ENCODE measurements at places on chromosomes 13 and 19.

- peak; percentile 52 for DNase-seq
Observed at GRCh38 chr19:47370045-47370611, 21.0 kb downstream of the DHX34 start.

DNA sequence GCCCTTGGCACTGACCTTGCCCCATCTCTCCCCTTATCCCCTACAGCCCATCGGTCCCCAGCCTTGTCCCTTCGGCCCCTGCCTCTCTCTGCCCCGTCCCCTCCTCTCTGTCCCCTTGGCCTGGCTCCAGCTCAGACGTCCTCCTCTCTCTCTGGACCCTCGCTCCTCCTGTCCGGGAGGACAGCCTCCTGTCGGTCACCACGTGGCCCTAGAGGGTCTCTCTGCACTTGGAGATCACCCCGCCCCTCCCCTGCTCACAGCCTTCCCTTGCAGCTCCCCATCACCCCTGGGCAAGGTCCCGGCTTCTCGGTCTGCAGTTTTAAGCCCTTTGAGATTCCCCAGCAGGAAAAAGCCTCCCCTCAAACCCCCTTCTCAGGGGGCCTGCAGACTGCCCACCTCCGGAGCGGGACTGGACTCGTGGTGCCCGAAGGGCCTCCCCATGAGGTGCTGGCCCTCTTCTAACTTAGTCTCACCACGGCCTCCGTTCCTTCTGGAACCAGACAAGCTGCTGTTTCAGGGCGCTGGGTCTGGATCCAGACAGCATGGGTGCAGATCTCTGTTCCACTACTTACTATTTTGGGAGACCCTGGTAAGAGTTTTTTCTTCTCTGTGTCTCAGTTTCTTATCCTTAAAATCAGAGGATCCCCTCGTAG, 3.3 kb upstream of the KLK15 start:
- DNase-seq, result no peak

GRCh38 chr19:51185069-51185867, 39.6 kb upstream of the CD33 start:
- DNase-seq, result no peak

DNA sequence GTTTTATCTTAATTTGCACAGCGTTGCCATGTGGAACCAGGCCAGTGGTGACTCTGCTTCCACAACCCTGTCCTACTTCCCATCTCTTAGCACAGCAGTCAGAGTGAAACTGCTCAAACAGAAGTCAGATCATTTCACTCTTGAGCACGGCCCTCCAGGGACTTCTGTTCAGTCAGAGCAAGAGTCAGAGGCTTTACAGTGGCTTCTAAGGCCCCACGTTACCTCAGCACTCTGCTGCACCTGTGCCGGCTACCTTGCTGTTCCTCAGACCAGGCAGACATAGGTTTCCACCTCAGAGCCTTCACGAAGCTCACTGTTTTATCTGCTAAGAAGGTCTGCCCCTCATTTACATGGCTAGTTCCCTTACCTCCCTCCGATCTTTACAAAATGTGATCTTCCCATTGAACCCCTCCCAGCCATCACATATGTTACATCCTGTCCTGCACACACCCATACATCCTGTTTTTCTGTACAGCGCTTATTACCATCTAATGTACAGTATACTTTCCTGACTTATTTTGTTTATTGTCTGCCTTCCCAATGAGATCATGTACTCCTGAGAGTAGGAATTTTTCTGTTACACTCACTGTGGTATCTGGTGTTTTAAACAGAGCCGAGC, 41.6 kb downstream of the TM9SF2 start:
- DNase-seq, result no peak

- DNase-seq, result no peak
Observed at GRCh38 chr19:5045956-5046338, 77.0 kb downstream of the KDM4B start.

GRCh38 chr19:4986471-4986891, 17.6 kb downstream of the KDM4B start:
- DNase-seq, result no peak

- DNase-seq, result no peak
Observed at GRCh38 chr13:53014495-53015443, 13.8 kb upstream of the OLFM4 start.

- DNase-seq, result no peak
Observed at GRCh38 chr13:66563076-66563475, 667.1 kb downstream of the PCDH9 start.

- DNase-seq, result no peak
Observed at GRCh38 chr19:55345101-55345817, 5.6 kb downstream of the KMT5C start.

DNA sequence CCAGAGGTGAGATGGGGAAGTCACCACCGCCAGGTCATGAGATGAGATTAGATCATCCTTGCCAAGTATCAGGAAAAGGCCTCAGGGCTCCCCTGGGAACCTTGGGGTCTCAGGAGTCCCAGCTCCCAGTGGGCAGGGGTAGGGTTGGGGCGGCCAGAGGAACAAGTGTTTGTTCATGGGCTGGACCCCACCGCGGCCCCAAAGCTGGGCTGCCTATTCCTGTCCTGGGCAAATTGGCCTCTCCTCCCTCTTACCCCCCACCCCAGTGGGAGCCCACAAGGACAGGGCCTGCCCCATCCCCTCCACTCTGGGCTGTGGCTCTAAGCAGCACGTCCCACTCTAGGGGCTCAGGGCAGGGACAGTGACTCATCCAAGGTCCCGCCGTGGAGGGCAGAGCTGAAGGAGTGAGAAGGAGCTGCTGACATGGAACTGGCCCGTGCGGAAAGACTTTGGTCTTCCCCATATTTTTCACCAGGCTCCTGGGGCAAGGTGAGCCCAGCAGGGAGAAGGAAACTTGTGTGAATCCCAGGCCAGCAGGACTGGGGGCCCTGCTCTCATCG, 4.0 kb upstream of the HCN2 start:
- peak; percentile 52 for DNase-seq

DNA sequence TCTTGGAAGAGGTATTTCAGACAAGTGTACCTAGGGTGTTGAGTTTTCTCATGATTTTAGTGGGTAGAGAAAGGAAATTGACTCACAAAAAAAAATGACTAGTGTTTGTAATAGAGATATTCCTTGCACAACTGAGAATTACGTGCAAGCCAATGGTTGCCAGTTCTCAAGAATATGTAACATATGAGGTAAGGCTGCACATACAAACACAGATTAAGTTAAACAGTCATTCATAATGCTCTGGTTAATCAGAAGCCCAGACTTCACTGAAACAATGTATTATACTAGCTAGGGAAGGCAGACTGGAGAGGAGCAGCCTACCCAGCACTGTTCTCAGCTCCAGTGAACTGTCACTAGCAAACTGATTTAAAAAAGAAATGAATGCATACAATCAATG, 418.3 kb downstream of the DIAPH3 start:
- no peak for DNase-seq

- no peak for DNase-seq
Observed at GRCh38 chr13:98216711-98217285, 39.7 kb upstream of the RNF113B start.

DNA sequence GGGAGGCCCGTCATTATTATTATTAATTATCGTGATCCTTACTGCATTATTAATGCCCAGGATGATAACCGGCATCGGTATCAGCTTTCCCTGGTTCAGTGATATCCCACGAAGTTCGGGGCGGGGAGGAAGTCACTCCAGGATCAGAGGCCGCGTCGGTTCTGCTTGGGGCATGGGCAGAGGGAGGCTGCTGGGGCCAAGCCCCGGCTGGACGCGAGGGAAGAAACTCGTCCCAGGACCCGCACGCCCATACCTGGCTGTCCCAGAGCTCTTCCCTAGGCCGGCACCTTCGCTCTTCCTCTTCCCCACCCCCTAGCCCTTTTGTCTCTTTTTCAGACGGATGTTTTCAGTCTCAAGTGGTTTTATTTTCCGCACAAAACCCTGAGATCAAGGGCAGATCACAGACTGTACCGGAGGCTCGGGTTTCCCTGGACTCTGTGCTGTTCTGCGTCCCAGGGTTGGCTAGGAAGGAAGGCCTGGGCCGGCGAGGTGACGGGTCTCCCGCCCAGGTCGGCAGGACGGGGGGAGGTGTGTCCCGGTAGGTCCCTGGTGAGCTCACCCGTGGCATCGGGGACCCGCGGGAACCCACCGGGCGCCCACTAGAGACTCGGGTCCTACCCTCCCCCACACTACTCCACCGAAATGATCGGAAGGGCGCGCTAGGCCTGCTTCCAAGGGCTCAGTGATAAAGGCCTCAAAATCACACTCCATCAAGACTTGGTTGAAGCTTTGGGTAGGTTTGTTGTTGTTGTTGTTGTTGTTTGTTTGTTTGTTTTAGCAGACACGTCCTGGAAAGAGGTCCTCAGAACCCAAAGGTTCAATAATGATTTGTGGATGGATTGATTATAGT, 7.9 kb downstream of the ZIC2 start:
- no peak for DNase-seq

DNA sequence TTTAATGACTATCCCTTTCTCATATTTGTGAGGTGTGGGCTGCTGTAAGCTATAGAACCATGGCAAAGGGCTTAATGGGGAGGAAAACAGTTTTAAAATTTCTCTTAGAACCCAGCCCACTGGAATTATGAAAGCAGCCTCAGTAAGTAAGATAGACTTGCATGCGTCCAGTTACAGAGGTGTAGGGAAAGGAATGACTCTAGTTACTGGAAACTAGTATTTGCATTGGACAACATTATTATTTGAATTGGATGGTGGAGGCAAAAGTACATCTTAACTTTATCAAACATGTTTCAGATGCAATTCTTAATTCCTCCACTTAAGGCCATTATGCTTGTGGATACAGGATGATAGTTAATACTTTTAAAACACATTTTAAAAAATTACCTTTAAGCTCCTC, 292.9 kb downstream of the SPRY2 start:
- no peak for DNase-seq

GRCh38 chr19:49929121-49929610, at the start of the genes ATF5 and NUP62:
TSS of gene ATF5 (plus strand) at chr19:49929205. CDS start at chr19:49930851, 1,646 bp downstream.
TSS of gene NUP62 (minus strand) at chr19:49929504. CDS start at chr19:49909807, 19,697 bp downstream.
- peak; percentile 85 for DNase-seq

GRCh38 chr13:98109226-98109853, 33.6 kb upstream of the FARP1 start:
- no peak for DNase-seq

GRCh38 chr13:35703061-35703460, 226.6 kb upstream of the MAB21L1 start:
- DNase-seq, result no peak

Measured in RPMI7951 (cell line).